HepG2 (cell line): ENCODE measurements at places on chromosomes 16 and 17.

- DNase-seq = no peak
Observed at GRCh38 chr17:7173687-7174602, 5.2 kb downstream of the ASGR1 start.

DNA sequence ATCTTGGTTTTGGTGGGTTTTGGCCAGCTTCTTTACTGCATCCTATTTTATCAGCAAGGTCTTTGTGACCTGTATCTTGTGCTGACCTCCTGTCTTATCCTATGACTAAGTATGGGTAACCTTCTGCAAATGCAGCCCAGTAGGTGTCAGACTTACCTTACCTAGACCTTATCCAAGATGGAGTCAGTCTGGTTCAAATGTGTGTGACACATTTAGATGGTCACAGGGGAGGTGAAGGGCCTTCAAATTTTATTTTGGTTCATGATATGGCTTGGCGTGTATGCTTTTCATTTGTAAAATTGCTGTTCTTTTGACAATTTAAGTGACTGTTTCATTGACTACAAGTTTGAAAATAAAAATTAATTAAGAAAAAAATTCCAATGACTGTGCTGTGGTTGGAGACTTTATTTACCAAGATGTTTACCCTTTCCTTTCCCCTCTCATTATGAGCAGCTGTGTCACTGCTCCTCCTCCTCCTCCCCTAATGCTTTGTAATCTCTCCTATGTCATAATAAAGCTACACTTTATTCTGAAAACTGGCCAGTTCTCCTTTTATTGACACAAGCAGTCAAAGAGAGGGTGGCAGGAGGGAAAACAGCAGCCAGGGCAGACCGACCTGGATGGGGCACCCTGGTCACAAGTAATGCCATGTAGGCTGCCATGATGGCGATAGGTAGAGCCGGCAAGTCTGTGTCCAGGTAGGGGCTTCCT lies 49.4 kb downstream of the TNFRSF13B start:
- no peak for DNase-seq

GRCh38 chr16:57711-58110 lies 4.1 kb downstream of the SNRNP25 start:
- no peak for DNase-seq

DNA sequence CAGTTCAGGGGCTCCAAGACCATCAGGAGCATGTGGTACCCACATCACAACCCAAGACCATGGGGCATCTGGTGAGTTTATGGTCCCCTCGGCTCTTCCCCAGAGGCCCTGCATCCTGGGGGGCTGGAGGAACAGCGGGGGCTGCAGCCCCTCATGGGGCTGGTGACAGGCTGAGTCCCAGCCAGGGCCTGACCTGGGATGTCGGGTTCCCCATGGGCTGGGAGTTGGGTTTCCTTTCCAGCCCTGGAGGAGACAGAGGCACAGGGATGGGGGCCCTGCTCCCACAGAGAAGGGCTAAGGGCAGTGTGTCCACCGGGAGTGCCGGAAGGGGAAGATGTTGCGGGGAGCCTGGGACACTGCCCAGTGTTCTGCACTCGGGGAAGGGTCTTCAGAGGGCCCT lies 82.4 kb downstream of the GOSR1 start:
- DNase-seq = no peak

GRCh38 chr16:67853670-67854069 lies 6.2 kb upstream of the CENPT start:
- no peak for DNase-seq

GRCh38 chr17:52673791-52674190 lies 515.3 kb upstream of the CA10 start:
- DNase-seq = no peak

DNA sequence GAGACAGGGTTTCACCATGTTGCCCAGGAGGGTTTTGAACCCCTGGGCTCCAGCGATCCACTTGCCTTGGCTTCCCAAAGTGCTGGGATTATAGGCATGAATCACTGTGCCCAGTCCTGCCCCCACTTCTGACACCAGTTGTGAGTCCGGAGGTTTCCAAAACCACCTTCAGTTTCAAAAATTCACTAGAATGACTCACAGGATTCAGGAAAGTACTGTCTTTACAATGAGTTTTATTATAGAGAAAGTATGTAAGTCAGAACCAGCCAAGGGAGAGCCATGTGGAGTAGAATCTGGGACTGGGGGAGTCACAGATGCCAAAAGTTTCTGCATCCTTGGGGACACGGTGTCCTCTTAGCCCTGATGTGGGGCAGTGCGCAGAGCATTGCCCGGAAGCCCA lies 55.1 kb downstream of the PLD6 start:
- DNase-seq = no peak

GRCh38 chr17:34301986-34302385 lies 16.4 kb downstream of the CCL11 start:
- no peak for DNase-seq

DNA sequence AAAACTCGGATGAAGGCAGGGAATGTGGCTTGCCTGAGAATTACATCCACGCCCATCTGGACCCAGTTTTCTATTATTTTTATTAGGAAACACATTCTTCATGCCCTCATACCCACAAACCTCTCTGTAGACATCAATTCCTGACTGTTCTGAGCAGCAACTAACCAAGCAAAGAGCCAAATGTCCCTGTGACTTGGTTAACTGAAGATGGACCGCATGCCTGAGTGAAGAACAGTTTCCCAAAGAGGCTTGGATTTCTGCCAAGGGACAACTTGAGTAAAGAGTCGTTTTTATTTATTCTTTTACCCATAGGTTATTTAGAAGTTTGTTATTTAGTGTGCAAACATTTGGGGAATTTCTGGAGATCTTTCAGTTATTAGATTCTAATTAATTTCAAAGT lies 259.8 kb downstream of the GRIN2A start:
- DNase-seq = no peak

DNA sequence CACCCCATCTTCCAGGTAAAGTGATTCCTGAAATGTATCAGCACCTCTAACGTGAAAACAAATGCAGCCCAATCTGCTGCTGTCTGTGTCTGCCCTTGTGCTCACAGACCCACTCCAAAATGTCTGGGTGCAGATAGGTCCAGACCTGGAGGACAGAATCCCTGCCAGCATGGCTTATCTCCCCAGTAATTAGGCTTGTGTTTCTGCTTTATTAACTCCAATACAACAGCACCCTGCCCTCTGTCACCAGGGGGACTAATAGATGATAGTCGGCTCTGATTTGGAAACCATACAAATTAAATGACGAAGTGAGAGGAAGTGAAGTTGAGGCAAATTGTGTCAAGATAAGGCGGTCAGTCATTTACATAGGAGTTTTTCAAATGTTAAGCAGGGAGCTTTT lies 608.3 kb upstream of the SALL1 start:
- DNase-seq = no peak

DNA sequence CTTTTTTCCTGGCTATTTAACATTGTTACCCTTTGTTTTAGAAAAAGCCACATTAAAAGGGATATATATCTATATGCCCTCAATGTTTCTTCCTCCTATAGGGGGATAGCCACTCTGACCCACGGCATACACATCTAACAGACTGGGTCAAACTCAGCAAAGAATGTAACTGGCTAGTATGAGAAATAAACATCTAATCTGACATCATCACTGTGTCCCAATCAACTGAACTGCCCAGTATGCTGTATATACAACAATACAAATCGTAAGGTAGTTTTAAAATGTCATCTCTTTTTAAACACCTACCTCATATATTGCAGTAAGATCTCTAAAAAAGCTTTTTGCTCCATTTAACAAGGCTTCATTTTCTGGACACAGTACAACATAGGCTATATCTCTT lies 39.9 kb upstream of the INTS2 start:
- no peak for DNase-seq

GRCh38 chr17:57035971-57036481 lies 49.0 kb upstream of the AKAP1 start:
- no peak for DNase-seq

GRCh38 chr17:29084541-29085146 lies 41.7 kb downstream of the PIPOX start:
- DNase-seq = no peak

GRCh38 chr16:79897453-79898146 lies 297.1 kb upstream of the MAF start:
- DNase-seq = peak; percentile 94

DNA sequence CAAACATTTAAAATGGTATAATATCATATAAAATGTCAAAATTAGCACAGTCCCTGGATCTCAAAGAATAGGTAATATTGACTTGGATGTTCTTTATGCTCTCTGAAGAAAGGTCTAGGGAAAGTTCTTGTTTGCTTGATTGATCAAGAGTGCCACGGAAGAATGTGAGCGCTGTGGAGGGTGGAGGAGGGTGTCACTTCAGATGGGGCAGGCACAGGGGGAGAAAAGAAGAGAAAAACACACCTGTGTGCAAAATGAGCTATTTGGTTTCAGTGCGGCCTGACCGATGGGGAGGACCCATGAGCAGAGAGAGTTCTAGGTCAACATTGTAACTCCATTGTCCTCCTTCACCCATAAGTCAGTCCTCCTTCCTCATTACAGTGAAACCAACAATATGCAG lies 8.8 kb upstream of the VPS4A start:
- no peak for DNase-seq

- peak; percentile 55 for DNase-seq
Observed at GRCh38 chr17:66420961-66421371, 118.6 kb downstream of the PRKCA start.

DNA sequence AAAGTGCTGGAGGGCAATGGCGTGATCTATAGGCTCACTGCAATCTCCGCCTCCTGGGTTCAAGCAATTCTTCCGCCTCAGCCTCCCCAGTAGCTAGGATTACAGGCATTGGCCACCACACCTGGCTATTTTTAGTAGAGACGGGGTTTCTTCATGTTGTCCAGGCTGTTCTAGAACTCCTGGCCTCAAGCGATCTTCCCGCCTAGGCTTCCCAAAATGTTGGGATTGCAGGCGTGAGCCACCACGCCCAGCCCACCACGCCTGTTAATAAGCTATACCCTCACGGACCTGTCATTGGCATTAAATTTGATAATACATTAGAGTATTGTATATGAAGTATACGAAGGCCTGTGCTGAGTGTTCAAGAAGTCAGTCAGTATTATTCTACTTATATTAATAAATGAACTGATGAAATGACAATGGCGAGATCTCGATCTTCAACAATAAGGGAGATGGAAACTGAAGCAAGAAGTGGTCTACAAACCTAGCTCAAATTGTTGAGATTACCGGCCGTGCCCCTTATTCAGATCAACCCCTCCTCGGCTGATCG lies 818 bp upstream of the BCAS3 start:
- DNase-seq = no peak

GRCh38 chr17:8002721-8003593 lies 542 bp downstream of the GUCY2D start:
- DNase-seq = no peak

DNA sequence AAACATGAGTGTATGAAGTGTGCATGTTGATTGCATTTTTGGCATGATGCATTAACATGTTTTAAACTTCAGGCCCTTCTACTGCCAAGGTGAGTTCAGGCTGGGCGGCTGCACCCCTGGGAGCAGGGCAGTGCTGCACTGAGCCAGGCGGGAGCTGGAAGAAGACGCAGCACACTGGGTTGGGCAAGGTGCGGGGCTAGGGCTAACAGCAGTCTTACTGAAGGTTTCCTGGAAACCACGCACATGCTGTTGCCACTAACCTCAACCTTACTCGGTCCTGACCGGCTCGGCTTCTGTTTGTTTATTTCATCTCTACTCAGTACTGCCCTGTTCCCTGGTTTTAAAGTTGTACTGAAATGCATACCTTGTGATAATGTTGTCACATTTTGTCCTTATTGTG lies 61.0 kb downstream of the MAP2K4 start:
- DNase-seq = no peak

GRCh38 chr16:69787883-69788282 lies 25.8 kb downstream of the WWP2 start:
- peak; percentile 31 for DNase-seq

DNA sequence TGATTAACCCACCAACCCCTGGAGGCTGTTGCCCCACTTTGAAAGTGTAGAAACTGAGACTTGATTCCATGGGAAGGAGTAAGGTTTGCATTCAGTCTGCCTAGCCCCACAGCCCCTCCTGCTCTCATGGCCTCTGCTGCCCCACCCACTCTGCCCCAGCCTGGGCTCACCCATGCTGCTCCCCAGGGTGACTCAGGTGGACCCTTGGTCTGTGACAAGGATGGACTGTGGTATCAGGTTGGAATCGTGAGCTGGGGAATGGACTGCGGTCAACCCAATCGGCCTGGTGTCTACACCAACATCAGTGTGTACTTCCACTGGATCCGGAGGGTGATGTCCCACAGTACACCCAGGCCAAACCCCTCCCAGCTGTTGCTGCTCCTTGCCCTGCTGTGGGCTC lies 6.5 kb downstream of the PRSS41 start:
- no peak for DNase-seq

GRCh38 chr17:48587276-48588073 lies 2.6 kb downstream of the HOXB3 start:
- DNase-seq = no peak

DNA sequence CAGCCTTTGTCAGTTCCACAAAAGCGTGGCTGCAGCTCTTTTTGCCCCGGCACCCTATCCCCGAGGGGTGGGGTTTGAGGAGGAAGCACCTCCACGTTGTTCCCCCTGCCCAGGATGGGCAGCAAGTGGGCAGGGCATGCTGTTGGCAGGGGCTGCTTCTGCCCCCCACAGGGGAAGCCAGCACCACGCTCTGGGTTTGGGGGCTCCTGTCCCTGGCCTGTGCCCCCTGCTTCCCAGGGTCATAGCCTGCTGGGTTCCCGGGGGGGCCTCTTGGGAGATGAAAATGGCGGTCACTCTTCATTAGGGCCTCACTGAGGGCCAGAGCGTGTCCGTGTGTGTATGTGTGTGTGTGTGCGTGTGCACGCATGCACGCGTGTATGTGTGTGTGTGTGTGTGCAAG lies 22.8 kb downstream of the LASP1 start:
- no peak for DNase-seq

- DNase-seq = no peak
Observed at GRCh38 chr16:20247076-20247475, 80.2 kb downstream of the GP2 start.

GRCh38 chr17:47872019-47872650 lies 21.2 kb upstream of the SP6 start:
- no peak for DNase-seq

DNA sequence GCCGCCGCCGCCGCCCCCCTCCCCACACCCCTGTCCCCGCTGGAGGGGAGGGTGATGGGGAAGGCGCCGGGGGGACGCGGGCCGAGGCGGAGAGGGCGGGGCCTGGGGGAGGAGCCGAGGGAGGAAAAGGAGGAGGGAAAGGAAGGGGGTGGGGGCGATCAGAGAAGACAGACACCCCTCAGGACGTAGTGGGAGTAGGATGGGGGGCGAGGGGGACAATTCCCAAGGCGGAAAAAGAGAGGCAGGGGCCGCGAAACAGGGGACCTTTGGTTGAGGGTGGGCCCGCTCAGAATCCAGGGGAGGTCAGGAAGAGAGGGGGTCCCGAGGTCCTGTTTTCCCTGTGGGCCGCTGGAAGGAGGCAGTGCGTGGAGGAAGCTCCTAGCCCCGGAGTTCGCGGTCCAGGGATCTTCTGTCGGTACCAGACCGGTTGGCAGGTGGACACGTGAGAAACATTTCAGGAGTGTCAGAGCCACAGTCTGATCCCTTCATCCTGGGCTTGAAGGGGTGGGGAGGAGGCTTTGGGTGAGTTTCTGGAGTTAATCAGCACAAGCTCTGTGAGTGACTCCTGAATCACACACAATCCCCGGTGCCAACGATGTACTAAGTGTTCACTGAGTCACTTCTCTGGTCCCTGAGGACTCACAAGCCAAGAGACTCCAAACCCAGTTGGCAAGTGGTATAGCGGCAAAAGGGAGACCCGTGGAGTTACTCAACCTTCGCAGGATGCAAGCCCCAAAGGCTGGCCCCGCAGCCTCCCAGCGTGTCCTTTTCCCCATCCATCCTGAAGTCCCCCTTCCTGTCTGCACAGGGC lies at the start of gene XYLT1:
Gene XYLT1, minus strand, starts transcription at position 53 of the 811 bp plus-strand sequence. CDS start 164 bp downstream, outside the sequence.
- DNase-seq = no peak
